ENCODE measurements at places on chromosomes 11 and 22. TPM values are rescaled to one million over a fixed set of nuclear protein-coding genes. Genes with fewer than 3 reads are reported as not detected.

Gene VSTM5
- not detected for polyA plus RNA-seq

Gene FAM180B
- polyA plus RNA-seq = not detected

Gene CASP1
- polyA plus RNA-seq = 16.9 TPM

Gene BTG4
- polyA plus RNA-seq = not detected

Gene LRRC32
- polyA plus RNA-seq = 7.4 TPM

Gene PYGM
- 0.04 TPM for polyA plus RNA-seq

Gene OR51B2
- polyA plus RNA-seq = not detected

Gene SCARF2
- not detected for polyA plus RNA-seq

Gene PLAAT5
- polyA plus RNA-seq = not detected

Gene IRAG1
- polyA plus RNA-seq = not detected

Gene IGSF9B
- polyA plus RNA-seq = 0.06 TPM

Gene TUBA8
- 30.3 TPM for polyA plus RNA-seq

Gene KBTBD3
- 16.6 TPM for polyA plus RNA-seq

Gene HBE1
- not detected for polyA plus RNA-seq

Gene RBM4B
- 32.0 TPM for polyA plus RNA-seq

Gene SCGB2A2
- not detected for polyA plus RNA-seq

Gene CD44
- polyA plus RNA-seq = 102 TPM

GRCh38 chr11:121238956-121239355 lies 53.6 kb upstream of the SC5D start:
- no peak for DNase-seq

- no peak for DNase-seq
Observed at GRCh38 chr22:19289475-19290161, 1.9 kb downstream of the CLTCL1 start.

DNA sequence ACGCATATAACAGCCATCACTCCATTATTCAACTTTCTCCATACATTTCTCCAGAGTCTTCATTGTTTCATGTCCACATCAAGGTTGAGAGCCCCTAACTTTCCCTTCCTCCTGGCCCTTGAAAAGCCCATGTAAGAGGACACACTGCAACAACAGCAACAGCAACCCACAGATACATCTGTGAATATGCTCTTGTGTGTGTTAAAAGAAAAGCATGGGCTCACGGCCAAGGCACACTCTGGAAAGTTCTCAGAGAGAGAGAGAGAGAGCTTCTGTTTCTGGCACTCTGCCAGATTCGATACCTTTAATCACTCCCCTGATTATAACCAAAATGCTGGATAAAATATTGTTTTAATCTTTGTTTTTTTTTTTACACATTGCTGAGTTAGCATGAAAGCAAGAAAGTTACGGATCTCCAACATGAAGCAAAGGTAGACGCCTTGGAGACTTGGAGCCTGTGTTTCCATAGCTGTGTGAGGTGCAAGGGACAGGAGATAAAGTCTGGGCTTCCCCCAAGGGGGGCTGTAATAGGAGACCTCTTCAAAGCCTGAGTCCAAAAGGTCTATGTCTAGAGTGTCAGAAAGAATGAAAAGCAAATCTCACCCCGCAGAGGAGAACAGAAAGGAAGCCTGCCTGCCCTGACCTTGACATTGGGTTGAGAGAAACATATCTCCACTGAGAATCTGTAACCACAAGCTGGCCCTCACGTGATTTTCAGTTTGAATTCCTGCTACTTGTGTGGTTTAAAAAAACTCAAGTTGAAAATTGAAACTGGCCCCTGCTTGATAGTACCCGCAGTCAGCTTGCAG lies 33.7 kb upstream of the MPPED1 start:
- DNase-seq = peak; percentile 63

GRCh38 chr22:25351631-25352293 lies 132.3 kb downstream of the CRYBB2 start:
- DNase-seq = no peak

- DNase-seq = no peak
Observed at GRCh38 chr22:46425016-46425415, 89.5 kb downstream of the TRMU start.

DNA sequence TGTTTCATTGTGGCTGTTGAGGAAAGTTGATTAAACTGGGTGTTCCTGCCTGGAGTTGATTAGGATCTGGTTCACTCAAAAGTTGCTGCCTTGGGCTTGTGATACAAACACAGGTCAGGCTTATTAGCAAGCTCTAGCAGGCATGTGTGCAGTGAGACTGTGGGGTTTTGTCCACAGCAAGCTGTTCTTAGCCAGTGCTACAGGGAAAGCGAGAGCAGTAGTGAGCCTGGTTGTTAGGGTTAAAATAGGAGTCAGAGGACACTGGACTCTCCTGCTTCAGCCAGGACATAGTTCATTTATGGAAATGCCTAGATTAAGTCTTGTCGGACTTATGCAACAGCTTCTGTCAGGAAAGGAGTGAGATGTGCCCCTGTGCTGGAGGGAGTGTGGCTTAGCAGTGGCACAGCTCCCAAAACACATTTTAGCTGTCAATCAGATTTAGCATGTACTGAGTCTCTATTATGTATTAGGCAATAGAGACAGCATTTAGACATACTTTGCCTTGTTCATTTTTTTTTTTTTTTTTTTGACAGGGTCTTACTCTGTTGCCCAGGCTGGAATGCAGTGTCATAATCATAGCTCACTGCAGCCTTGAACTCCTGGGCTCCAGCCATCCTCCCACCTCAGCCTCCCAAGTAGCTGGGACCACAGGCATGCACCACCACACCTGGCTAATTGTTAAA lies 8.7 kb downstream of the SNRPD3 start:
- DNase-seq = no peak

GRCh38 chr22:47310601-47311000 lies 548.2 kb downstream of the TBC1D22A start:
- no peak for DNase-seq

- peak; percentile 31 for DNase-seq
Observed at GRCh38 chr11:36149538-36150242, 139.5 kb downstream of the COMMD9 start.

GRCh38 chr11:14304601-14305000 lies 54.4 kb downstream of the RRAS2 start:
- DNase-seq = no peak

DNA sequence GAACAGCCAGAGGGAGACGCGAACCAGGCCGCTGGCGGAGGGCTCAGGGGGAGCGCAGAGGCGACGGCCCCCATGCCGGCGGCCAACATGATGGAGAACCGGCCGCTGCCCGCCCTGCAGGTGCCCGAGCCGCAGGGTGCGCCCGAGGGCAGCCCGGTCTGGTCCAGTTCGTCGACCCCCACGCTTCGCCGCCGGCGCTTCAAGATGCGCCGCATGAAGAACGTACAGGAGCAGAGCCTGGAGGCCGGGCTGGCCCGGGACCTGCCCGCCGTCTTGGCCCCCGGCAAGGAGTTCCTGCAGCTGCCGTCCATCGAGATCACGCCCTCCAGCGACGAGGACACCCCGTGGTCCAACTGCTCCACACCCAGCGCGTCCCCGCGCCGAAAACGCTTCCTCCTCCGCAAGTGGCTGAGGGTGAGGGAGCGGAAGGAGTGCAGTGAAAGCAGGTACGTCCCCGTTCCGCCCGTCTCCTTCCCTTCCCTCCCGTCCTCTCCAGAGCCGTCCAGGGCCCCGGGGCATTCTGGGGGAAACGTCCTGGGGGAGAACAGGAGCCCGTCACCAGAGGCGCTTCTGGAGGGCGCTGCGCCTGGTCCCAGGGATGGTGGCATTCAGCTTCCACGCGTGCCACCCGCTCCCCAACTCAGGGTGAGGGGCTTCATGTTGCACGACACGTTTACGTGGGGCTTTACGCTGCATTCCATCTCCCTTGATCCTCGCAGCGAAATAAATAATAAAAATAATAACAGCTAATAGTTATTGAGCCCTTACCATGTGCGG lies 840 bp downstream of the GRAMD1B start:
- no peak for DNase-seq

DNA sequence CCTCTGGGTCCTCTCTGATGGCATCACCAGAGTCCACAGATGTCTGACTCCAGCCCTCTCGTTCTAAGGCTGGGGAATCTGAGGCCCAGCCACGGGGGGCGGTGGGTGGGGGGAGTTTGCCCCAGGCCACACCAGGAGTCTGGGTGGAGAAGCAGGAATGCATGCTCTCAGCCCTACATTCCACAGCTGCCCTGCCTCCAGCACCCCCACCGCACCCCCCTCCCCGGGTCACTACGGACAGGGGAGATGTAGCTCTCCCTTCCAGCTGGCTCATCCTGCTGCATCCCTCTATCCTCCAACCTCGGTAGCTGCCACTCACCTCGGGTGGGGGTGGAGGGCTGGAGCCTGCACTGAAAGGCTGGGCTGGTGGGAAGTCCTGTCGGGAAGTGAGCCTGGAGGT lies 2.3 kb upstream of the PVALB start:
- no peak for DNase-seq

- DNase-seq = no peak
Observed at GRCh38 chr11:57496109-57496820, 19.2 kb downstream of the SLC43A1 start.

- DNase-seq = no peak
Observed at GRCh38 chr11:19460718-19461405, 220.1 kb upstream of the E2F8 start.

GRCh38 chr11:63705526-63705925 lies 24.2 kb downstream of the RTN3 start:
- DNase-seq = no peak

- no peak for DNase-seq
Observed at GRCh38 chr11:94558932-94559331, 8.2 kb upstream of the PIWIL4 start.

GRCh38 chr11:84566671-84567070 lies 1060.5 kb downstream of the DLG2 start:
- DNase-seq = no peak

- DNase-seq = no peak
Observed at GRCh38 chr11:2735053-2735589, 35.3 kb upstream of the KCNQ1OT1 start.

GRCh38 chr11:84289381-84289906 lies 1003.3 kb upstream of the CCDC90B start:
- peak; percentile 55 for DNase-seq

DNA sequence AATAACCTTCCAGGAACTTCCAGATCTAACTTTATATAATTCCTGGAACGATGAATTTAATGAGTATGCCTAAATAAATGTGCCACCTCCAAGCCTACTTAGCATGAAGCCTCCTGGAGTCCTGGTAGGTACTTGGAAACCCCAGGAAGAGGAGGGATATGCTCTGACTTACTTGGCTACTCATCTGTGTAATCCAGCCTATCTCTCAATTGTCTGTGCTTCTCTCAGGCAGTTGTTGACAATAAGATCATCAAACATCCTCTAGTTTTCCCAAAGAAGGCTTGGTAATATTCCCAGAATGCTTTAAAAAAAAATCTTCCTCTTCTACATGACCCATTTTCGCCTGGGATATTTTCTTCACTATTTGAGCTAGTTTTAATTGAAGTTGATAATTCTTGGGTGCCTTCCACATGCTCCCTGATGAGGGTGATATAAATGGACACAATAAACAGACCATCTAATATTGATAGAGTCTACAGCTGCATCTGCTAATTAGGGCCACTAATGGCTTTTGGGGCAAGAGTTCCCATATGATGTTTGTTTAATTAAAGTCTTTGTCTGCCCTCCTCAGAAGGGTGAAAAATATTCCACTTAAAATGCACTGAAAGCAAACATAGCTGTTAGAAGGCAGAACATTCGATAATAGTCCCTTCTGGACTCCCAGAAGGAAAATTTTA lies 75.5 kb upstream of the RAB38 start:
- DNase-seq = no peak

DNA sequence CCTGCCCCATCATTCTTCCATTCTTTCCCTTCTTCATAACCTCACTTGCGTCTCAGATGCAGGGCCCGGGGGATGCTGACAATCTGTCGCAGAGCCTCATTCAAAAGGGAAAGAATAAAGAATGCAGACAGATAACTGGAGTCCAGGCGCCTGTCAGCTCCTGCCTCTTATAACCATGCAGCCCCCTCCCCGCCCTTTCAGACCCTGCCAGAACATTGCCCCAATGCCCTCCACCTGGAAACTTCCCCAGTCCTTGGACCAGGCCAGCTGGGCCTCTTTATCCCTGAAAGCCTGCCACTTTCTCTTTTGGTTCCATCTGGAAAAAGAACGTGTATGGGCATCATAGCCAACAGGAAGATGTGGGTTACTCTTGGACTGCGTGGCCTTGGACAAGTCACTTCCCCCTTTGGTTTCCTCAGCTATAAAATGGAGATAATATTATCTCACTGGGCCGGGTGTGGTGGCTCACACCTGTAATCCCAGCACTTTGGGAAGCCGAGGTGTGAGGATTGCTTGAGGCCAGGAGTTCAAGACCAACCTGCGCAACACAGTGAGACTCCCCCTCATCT lies 2.1 kb upstream of the TCF20 start:
- DNase-seq = no peak

DNA sequence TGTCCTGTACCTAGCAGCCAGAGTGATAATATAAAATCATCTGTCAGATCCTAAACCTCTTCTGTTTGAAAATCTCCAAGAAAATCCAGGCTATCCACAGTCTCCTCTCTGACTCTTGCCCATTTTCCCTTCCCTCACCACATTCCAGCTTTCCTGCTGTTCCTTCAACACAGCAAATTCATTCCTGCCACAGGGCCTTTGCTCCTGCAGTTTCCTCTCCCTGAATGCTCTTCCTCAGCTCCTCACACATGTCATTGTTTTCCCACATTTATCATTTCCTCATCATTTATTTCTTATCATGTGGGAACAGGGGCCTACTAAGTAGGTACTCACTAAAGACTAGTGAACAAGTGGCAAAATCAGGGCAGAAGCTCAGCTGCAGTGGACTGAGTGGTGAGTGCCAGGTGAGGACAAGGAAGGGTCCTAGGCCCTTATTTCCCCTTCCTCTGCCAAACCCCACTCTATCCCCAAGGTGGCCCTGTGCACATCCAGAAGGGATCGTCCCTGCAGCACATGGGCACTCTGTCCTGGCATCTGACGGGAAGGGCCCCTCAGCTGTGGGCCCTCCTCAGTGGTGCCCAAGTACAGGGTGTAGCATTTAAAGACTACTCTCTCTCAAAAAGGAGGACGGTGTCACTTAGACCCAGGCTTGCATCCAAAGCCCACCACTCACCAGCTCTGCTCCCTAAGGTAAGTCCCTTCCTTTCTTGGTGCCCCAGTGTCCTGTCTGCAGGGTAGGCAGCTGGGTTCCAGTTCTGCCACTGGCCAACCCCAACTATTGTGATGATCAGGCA lies 2.0 kb downstream of the LRRC32 start:
- DNase-seq = no peak

DNA sequence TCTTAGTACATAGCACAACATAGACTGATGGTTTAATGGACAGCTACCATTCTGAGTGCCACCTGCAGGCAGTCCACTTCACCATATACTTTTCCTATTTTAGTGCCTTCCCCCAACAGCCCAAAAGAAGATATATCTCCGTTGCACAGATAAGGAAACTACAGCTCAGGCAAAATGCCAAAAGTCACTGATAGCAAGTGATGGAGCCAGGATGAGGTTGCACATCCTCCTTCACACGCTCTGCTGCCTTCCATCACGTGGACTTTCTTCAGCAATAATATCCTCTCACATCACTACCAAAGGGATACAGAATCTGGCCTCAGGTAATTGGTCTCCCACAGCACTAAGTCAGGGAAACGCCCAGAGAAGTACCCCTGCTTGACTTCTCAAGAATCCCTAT lies 7.5 kb downstream of the TCF20 start:
- peak; percentile 24 for DNase-seq

- DNase-seq = no peak
Observed at GRCh38 chr11:15933886-15934625, 422.3 kb downstream of the SOX6 start.

- DNase-seq = no peak
Observed at GRCh38 chr22:44913198-44913983, 96.4 kb downstream of the PHF21B start.

- no peak for DNase-seq
Observed at GRCh38 chr22:48842976-48843375, 984.7 kb downstream of the BRD1 start.

- DNase-seq = no peak
Observed at GRCh38 chr11:119121811-119122124, 388 bp downstream of the HINFP start.

Data from GM12878 (cell line).